ENCODE measurements at places on chromosomes 2 and 18. TPM values are rescaled to one million over a fixed set of nuclear protein-coding genes. Genes with fewer than 3 reads are reported as not detected.

DNA sequence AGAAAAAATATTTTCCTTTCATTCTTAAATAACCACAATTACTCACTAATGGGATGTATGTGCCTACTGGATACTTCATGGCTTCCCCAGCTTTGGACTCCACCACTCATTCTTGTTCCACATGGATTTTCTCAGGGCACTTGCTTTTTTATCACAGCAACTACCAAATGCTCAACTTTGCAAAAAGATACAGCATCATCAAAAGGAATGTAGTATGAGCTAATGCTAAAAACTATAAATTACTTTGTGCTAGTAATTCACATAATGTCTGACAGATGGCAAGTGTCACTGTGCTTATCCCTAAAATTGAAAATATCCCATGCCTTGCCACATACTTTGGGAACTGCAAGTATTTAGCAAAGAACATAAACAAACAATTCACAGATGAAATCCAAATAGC lies 130.4 kb upstream of the ZFP36L2 start:
- no peak for DNase-seq

DNA sequence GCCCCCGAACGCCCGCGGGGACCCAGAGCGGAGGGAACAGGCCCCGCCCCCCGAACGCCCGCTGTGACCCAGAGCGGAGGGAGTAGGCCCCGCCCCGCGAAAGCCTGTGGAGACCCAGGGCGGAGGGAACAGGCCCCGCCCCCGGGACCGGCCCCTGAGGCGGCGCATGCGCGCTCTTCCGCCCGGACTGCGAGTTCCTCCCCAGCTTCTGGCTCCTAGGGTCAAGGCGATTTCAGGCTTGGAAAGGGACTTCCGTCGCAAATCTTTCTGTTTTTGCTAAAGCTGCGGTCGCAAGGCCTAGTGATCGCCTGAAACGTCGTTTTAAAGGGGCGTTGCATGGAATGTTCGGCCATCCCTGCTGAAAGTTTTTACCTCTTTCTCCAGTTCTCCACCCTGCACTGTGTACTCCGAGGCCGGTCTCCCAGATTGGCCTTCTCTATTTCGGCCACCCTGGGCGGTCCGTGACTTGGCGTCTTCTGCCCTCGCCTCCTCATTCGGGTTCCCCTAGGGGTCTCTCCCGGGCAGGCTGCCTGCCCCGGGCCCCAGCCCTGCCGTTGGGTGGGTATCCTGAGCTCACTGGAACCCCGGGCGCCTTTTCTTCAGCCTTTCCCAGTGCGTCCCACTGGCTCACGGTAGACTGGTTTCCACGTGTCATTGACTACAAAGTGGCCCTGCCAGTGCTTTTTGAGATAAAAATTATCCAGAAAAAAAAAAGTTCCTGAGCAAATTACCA lies 372 bp upstream of the WDSUB1 start:
- peak; percentile 98 for DNase-seq

- no peak for DNase-seq
Measured at GRCh38 chr2:95122197-95122551, 566 bp upstream of the MRPS5 start.

The STARD6 gene
- total RNA-seq = not detected

The PECR gene
- total RNA-seq = 20.7 TPM

DNA sequence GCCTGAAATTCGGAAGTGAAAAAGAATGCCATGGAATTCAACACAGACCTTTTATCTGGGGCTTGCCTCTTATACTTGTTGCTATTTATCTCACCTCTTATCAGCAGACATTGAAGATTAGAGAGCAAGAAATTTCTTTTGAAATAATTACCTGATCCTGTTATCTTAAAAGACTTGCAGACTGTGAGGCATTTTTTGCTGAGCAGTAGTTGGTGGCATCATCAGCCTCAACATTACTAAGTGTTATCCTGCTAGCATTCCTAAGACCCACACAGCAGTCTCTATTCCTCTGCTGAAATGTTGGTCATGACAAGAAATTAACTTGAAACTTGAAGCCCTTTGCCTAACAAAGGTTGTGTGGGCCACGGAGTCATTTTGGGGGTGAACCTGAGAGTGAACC lies 186.5 kb downstream of the TRIB2 start:
- no peak for DNase-seq

The HOXD10 gene
- not detected for total RNA-seq

- no peak for DNase-seq
Measured at GRCh38 chr2:56230156-56230555, 46.4 kb downstream of the CCDC85A start.

The IL1RL1 gene
- total RNA-seq = not detected

The RAPGEF4 gene
- 1.8 TPM for total RNA-seq

The KATNAL2 gene
- 2.2 TPM for total RNA-seq

DNA sequence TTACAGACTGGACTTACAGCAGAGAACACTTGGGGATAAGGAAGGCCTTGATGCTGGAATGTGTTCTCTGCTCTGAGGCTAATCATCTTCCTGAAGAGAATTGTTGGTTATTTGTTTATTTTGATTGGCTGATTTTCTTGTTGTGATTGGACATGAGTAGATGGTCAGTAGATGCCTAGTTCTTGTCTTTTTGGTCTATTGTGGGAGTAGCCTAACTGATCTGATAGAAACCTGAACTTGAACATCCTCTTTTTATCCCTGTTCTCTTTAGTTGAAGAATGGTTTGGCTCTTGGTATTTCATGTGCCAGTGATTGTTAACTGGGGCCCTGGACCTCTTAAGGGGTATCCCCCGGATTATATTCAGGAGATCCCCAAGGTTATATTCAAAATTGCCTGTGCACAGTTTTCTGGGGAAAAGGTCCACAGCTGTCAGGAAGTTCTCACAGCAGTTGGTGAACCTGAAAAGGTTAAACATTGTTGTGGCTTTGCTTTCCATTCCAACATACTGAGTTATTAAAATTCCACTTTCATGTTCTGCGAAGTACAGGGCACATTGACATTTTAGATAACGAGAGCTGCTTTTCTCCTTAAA lies 13.6 kb downstream of the TWSG1 start:
- no peak for DNase-seq

The SERPINB2 gene
- 1.9 TPM for total RNA-seq

DNA sequence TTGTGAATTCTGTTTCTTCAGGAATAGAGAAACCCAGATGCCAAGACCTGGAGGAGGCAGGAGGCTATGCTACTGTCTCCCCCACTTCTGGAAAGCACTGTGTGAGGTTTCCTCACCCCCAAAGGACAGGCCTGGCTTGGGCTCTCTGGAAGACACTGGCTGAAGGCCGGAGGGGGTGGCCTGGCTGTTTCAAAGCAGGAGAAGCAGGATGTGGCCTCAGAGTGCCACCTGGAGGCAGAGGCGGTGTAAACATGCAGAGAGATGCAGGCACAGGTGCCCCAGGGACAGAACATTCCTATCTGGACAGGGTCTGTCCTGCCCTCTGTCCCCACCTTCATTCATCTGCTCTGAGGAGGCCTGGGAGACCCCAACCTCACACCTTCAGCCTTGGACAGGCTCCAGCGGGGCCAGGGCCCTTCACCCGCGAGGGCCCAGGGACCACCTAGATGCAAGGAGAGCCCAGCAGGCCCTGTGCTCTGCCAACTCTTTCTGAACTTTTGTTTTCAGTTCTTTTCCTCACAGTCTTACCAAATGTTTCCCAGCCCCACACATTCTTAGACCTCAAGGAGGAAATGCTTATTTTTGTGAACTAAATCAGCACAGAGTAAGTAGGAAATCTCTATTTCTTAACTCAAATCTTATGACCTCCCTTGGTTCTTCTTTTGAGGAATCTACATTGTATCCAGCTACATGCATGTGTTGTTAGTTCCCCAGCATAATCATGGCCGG lies 79.2 kb downstream of the LONRF2 start:
- peak; percentile 23 for DNase-seq

DNA sequence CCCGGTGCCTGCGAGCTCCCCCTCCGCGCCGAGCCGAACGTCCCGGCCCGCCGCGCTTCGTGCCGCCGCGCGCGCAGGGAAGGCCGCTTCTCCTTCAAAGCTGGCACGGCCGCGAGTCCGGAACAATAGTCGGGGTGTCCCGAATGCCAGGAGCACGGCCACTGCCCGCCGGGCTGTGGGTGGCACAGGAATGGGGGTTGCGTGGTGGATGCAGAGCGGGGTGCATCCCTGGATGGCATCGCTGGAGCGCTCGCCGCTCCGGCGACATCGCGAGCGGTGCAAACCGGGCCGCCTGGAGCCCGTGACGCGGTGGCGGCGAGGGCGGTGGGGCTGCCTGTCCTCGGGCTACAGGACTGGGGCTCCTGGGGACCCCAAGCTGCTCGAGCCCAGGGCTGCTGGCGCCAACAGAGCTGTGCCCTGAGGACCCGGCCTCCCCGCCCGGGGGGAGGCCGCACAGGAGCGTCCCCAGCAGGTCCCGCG lies 1.1 kb upstream of the SATB2 start:
- DNase-seq = no peak
